ENCODE measurements at places on chromosomes 16 and 17.
A peak's percentile ranks its signal among the peaks of the same experiment; 100 is the strongest.

- DNase-seq, result no peak
Measured at GRCh38 chr17:29855686-29856085, 74.3 kb downstream of the SSH2 start.

GRCh38 chr16:60204181-60204580 is 1470.1 kb upstream of the GOT2 start:
- DNase-seq, result no peak

DNA sequence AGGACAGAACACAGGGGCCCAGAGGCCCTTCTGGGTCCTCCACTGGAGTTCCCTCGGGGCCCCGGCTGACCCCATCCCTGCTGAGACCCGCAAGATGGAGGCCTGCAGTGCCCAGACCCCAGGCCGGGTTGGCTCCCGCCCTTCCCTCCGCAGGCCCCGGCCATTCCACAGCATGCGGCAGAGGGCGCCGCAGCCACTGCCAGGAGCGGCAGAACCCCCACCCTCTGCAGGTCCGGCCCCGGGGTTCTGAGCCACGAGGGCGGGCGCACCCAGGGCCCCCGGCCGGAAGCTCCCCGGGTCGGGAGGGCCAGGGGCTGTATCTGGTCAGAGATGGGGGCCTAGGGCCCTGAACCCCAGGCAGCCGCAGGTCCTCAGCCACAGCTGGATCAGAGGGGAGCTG is 2.4 kb upstream of the PERCC1 start:
- DNase-seq, result peak; percentile 19

GRCh38 chr16:89934611-89935553 is 11.7 kb downstream of the TUBB3 start:
- no peak for DNase-seq

GRCh38 chr16:27671410-27671809 is 121.5 kb downstream of the KATNIP start:
- no peak for DNase-seq

DNA sequence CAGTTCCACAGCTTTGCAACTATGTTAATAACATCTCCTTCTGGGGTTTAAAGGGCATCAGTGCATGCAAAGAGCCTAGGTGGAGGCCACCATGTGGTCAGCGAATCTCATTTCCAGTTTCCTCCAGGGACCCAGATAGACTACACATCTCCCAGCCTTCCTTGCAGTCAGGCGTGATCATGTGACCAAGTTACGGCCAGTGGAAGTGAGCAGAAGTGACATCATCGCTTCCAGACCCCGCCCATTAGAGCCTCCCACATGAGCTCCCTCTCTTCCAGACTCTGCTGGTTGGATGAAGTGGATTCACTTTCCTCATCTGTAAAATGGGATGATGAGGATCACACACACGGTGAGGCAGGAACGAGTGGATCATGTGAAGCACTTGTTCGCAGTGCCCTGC is 27.4 kb upstream of the KDM8 start:
- DNase-seq, result no peak

DNA sequence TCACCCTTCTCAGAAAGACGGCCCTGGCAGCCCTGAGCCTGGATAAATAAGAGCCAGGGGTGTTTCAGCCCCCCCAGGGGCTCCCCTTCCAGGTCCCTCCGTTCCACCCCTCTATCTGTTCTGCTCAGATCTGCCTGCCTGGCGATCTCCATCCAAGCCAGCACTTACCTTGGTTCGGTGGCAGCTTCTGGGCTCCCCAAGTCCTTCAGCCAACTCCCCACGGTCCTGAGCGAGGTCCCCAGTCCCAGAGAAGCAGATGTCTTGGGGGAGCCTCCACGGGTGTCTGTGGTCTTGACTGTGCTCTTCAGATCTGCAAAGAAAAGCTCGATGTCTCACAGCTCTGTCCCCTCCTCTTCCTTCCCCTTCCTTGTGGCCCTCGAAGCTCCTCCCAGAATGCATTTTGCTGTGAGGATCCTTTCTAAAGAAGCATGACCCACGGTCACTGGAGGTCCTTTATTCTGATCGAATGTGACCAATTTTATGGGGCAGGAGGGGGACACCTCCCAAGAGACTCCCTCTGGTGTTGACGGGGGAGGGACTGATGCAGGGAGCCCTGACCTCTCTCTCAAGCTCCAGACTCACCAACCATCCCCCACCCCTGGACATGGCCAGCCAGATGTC is at the start of gene PIK3R6:
PIK3R6 (minus strand) TSS at position 314 of the 621 bp plus-strand sequence. CDS start 17,880 bp downstream, outside the sequence.
- DNase-seq, result peak; percentile 46

DNA sequence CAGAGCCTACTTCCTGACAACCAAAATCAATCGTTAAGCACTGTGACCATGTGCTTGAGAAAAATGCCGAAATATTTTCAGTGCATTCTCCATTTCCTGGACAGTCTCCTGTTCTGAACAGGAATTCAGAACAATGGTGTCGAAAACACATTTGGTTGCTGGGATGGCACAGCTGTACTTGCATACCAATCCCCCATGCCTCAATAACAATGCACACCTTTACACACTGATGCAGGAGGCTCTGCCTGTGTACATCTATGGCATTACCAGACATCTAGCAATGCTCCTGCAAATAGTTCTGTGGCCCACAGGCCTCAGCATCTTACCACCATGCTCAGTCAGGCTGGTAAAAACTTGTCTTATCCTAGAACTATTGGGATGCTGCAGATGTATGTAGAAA is 6.2 kb downstream of the CHTF8 start:
- no peak for DNase-seq

All from CD4-positive, alpha-beta T cell (primary cell).